NCI-H2107 (cell line): ENCODE measurements at places on chromosomes 12 and 14.

- peak; percentile 85 for DNase-seq
Measured at GRCh38 chr14:36553656-36554260, 28.7 kb downstream of the NKX2-8 start.

DNA sequence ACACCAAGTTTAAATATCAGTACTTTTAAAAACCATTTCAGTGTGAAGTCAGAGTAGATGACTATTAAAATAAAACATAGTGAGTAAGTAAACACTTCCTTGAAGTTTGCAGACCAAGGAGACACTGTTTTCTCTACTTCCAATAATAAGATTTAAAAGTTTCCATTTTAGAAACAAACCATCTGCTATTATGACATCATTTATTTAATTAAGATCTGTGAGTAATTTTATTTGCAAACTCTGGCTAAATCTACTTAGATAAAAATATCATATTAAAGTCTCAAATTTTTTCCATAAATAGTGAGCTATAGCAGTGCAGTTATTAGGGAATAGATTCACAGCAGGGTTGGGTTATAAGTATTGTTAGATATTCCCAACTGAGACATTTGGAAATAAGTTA is 1267.0 kb upstream of the FLRT2 start:
- DNase-seq, result no peak

- DNase-seq, result no peak
Measured at GRCh38 chr14:44771496-44771895, 190.3 kb downstream of the KLHL28 start.

- DNase-seq, result no peak
Measured at GRCh38 chr12:45049912-45050750, 768 bp downstream of the DBX2 start.

- no peak for DNase-seq
Measured at GRCh38 chr14:76836029-76836630, 9.9 kb downstream of the LRRC74A start.

- no peak for DNase-seq
Measured at GRCh38 chr14:49428076-49428475, 158.1 kb downstream of the RPS29 start.

- DNase-seq, result no peak
Measured at GRCh38 chr14:75370416-75371205, 57.2 kb upstream of the JDP2 start.

GRCh38 chr12:110760204-110760609 is 17.5 kb upstream of the PPP1CC start:
- DNase-seq, result no peak

DNA sequence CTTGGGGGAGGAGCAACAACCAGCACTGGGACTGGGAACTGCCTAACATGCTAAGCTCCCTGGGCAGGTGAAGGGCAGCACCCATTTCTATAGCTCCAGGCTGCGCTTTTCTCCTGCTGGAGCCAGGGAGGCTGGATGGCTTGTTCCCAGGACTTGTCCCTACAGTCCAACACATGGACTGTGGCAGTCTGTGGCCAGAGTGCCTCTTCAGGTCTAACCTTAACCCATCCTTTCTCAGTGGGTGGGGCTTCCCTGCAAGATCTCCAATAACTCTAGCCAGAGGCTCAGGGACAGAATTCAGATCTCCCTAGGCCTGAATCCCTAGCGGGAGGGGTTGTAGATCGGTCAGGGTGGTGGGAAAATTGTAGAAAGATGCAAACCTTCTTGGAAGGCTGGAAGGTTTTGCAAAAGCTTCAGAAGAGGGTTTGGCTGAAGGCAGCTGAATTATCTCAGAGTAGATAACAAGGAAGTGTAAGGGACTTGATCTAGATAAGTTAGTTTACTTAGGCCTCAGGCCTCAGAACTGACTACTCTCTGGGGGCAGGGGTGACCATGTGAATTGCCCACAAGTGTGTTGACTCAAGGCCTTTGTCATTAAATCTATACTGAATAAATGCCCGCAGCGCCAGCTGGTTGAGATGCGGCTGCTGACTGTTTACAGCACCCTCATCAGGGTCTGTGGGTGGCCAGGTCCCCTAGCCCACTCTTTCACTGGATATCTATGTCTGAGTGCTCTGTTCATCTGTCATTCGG is 60.7 kb downstream of the SSPN start:
- no peak for DNase-seq

GRCh38 chr12:124609041-124609989 is 41.9 kb upstream of the NCOR2 start:
- DNase-seq, result peak; percentile 94

DNA sequence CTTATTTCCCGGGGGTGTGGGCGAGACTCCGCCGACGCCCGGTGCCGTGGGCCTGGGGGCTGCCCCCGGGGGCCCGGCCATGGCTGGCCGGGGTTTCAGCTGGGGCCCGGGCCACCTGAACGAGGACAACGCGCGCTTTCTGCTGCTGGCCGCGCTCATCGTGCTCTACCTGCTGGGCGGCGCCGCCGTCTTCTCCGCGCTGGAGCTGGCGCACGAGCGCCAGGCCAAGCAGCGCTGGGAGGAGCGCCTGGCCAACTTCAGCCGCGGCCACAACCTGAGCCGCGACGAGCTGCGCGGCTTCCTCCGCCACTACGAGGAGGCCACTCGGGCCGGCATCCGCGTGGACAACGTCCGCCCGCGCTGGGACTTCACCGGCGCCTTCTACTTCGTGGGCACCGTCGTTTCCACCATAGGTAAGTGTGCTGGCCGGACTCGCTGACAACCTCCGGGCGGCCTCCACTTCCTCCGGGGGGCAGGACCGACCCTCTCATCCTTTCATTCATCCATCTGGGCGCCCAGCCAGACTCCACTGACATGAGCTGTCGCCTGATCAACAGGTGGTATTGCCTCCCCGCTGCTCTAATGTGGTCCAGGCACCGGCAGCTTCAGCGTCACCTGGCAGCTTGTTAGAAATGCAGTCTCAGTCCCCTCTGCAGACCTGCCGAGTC is 467 bp downstream of the KCNK13 start:
- DNase-seq, result peak; percentile 25

DNA sequence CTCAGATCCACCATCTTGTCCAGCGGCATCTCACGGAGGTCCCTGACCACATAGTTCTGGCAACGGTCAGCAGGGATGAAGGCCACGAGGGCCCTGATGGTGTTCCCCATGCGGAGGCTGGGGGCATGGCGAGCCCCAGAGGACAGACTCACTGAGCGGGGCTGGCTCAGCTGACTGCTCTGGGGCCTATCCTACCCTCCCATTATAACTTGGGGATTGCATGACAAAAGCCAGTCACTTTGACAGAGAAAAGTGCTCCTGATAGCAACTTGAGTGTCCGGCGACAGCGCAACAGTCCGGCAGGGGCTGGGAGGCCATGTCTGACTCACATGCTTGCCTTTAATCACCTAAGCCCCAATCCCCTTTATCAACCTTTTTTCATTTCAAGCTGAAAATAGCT is at the start of gene LRRC10:
LRRC10 (minus strand) TSS at position 179 of the 400 bp plus-strand sequence; CDS start at position 110, 69 bp downstream.
- no peak for DNase-seq

GRCh38 chr12:120390540-120391120 is 21.7 kb upstream of the MSI1 start:
- DNase-seq, result no peak

DNA sequence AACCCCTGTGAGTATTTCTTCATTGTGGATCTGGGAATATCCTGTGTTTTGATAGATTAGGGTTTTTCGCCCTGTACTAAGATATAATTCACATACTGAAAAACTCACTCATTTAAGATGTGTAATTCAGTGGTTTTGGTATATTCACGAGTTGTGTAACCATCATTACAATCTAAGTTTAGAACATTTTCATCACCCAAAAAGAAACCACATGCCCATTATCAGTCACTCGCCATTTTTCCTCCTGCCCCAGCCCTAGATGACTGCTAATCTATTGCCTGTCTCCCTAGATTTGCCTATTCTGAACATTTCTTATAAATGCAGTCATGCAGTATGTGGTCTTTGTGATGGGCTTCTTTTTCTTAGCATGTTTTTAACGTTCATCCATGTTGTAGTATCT is 67.9 kb upstream of the ATF1 start:
- no peak for DNase-seq

GRCh38 chr14:32683679-32684078 is 255.0 kb upstream of the NPAS3 start:
- no peak for DNase-seq

- no peak for DNase-seq
Measured at GRCh38 chr14:72565149-72565559, 328.7 kb downstream of the DPF3 start.

- DNase-seq, result no peak
Measured at GRCh38 chr12:57716305-57716704, 22.2 kb downstream of the AGAP2 start.

GRCh38 chr14:100476012-100476822 is 111.0 kb downstream of the BEGAIN start:
- DNase-seq, result peak; percentile 67

DNA sequence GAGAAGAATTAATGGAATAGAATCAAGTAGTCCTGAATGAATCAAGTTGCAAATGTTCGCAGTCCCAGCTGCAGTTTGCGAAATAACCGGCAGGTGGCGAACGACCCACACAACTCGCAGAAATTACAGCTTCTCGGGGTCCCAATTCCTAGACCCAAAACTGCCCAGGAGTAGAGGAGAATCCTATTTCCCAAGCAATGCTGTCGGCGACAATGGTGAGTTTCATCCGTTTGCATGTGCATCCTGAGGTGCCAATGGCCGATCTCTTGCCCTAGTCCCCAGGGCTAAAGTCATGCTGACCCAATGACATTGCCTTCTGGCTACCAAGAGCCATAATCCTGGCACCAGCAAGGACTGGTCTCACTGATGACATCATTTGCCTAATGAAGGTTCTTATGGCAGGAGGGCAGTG is 8.5 kb upstream of the ASCL1 start:
- DNase-seq, result peak; percentile 84

DNA sequence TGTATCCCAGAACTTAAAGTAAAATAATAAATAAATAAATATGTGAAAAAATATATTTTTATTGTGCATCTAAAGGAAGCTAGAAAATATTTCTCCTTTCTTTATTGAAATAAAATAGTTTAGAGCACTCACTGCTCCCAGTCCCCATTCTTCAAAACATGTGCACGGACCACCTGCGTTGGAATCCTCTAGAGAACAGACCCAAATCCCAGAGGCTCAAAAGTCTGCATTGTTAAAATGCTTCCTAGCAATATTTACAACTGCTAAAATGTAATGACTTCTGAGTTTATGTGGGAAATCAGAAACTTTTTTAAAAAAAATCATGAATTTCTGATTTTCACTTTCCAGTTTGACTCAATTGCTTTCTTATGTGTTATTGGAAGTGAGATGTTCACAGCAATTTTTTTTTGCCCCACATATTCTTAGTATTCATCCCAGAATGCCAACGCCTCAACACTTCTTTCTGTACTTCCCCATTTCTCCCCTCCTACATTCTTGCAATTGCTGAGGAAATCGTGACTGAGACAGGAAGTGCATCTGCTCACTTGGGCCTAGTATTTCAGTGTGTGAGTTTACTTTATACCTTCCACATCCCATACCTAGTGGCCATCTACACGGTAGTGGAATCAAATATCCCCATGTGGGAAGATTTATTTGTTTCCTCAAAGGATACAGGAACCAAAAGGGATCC is 116.0 kb upstream of the FLRT2 start:
- DNase-seq, result no peak

GRCh38 chr12:2295941-2296461 is 243.2 kb downstream of the CACNA1C start:
- DNase-seq, result no peak

- no peak for DNase-seq
Measured at GRCh38 chr14:51079489-51079888, 15.4 kb downstream of the TRIM9 start.

DNA sequence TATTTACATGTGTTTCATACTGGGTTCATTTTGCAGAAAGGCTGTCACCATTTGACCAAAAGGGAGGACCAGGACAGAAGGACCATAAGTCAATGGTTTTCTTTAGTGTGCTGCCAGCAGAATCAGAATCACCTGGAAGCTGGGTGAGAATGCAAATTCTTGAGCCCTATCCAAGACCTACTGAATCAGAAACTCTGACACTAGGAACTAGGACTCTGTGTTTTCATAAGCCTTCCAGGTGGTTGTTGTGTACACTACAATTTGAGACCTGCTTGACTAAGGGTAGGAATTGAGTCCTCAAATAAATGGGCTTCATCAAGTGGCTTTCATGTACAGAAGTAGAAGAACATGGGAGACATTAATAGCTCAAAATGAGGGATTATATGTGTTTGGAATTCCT is 32.2 kb downstream of the PDE6H start:
- DNase-seq, result no peak

GRCh38 chr12:82019533-82019932 is 260.4 kb upstream of the PPFIA2 start:
- no peak for DNase-seq

- no peak for DNase-seq
Measured at GRCh38 chr14:88305528-88306322, 17.3 kb downstream of the KCNK10 start.

- DNase-seq, result no peak
Measured at GRCh38 chr14:63895510-63895909, 42.7 kb downstream of the SYNE2 start.

DNA sequence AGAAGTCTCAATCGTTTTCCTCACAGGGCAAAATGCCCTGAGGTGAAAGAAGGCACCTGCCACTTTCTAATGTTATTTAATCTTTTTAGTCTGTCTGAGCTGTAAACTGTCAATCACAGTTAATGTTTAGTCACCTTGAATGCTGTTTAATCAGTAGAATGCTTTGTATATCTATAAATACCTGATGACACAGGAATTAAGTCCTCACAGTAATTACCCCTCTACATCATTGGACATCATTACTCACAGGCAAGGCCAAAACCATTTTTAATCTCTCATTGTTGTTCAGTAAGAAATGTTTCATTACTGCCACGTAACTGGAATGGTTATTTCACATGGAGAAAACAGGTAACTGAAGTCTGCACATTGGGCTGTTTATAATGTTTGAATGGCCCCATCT is 178.8 kb downstream of the EXOC5 start:
- no peak for DNase-seq

- DNase-seq, result no peak
Measured at GRCh38 chr12:120944645-120945217, 33.6 kb upstream of the HNF1A start.

GRCh38 chr12:66984962-66985361 is 284.2 kb upstream of the CAND1 start:
- DNase-seq, result no peak

DNA sequence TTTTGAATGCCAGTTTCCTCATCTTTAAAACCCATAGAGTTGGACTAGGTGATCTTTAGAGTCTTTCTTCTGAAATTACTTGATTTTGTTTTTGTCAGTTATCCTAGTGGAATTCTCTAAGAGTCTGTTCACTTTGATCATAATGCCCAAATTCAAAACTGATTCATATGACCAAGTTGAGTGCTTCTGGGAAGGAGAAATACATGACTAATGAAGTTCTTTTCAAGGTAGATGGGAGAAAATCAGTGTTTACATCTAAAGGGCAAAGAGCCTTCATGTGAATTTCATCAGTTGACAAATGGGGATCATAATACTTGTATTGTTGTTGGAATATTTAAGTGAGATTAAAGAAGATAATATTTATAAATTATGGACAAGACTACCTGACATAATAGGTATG is 53.2 kb downstream of the ERC1 start:
- DNase-seq, result no peak
